ENCODE measurements at places on chromosomes 11 and 22.
A peak's percentile ranks its signal among the peaks of the same experiment; 100 is the strongest.

DNA sequence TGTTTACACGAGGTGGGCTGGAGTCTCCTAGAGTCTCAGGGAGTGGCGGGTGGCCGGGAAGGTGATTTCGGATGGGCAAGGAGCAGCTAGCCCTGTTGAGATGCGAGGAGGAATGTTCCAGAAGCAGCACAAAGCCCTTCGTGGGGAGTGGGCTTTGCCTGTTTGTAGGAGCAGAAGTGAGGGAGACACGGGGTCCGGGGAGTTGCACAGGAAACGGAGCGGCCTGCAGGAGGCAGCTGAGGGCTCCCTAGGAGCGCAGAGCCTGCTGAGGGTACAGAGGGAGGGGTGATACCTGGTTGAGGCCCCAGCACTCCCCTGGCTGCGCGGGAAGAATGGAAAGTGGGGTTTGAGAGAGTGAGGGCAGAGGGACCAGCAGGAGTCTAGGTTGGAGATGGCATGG is 847.2 kb downstream of the TBC1D22A start:
- no peak for DNase-seq

DNA sequence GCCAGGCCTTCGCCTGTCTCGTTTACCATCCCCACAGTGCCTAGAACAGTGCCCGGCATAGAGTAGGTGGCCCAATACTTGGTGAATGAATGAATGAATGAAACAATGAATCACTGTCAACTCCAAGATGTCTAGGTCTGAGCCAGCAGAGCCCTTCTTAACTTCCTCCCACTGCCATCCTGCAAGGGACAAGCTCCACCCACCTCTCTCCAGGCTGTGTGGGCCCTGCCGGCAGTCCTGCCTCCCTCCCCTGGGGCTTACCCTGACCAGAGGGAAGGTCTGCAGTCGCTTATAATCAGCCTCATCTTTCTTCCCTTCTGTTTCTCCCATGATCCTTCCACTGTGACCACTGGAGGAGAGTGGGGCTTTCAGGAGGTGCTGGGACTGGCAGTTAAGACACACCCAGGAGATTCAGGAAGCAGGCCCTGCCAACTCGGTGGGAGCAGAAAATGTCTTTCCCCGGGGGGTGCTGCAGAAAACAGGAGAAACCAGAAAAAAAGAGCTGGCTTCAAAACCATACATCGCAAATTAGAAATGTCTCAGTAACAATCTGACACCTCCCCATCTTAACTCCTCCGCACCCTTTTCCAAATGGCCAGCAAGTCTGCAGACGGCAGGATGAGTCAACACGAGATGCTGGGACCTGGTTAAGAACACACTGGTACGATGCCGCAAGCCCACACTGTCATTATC is 11.4 kb downstream of the DNAL4 start:
- no peak for DNase-seq

DNA sequence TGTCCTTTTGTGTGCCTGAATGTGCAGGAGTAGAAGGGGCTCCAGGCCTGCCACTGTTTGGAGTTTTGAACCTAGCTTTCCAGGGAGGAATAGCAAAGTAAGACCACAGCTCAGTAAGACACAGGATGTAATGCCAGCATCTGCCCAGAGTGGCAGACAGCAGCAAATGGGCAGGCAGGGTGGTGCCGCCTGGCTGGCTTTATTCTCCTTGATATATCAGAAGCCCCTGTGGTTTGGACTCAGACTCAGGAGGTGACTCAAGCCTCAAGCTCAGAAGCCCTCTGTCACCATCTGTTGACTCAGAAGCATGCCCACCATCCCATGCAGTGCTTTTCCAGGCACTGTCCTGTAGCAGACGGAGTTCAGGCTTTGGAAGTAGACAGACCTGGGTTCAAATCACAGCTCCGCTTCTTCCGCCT is 72.7 kb upstream of the TTC12 start:
- no peak for DNase-seq

- no peak for DNase-seq
These were observed 54.8 kb upstream of the SPON1 start for GRCh38 chr11:13907678-13908077.

GRCh38 chr11:1168721-1169161 is 11.0 kb downstream of the MUC5AC start:
- DNase-seq, result no peak

DNA sequence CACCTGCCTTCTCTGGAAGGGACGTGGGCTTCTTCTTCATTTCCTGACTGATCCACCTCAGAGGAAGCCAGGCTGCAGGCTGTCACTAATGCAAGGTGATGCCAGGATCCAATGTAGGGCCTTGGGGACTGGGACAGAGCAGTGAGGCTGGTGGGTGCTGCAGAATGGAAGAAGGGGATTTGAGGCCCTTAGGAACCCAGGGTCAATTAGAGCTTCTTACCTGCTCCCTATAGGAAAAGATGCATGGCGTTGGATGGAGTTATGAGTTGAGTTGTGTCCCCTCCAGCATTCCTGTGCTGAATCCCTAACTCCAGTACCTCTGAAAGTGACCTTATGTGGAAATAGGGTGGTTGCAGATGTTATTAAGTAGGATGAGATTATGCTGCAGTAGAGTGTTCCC is 190.4 kb downstream of the MIAT start:
- no peak for DNase-seq

GRCh38 chr22:38566726-38567504 is 3.1 kb downstream of the DMC1 start:
- peak; percentile 27 for DNase-seq

- DNase-seq, result no peak
These were observed 88.9 kb downstream of the TBC1D22A start for GRCh38 chr22:46851311-46851710.

- DNase-seq, result no peak
These were observed 11.3 kb downstream of the PCSK7 start for GRCh38 chr11:117220568-117220967.

DNA sequence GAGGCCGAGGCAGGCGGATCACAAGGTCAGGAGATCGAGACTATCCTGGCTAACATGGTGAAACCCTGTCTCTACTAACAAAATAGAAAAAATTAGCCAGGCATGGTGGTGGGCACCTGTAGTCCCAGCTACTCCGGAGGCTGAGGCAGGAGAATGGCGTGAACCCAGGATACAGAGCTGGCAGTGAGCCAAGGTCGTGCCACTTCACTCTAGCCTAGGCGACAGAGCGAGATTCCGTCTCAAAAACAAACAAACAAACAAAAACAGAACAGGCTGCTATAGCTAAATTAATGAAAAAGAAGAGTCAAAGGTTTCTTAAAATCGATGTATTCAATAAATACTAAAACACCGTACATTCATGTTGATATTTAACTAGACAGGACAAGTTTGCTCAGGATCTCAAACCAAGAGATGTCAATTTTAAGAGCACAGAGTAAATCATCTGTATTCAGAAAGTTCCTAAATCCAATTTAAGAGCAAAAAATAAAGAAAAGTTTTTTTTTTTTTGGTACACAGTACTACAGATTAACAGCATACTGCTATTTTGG is 59.9 kb downstream of the NUP98 start:
- DNase-seq, result no peak

DNA sequence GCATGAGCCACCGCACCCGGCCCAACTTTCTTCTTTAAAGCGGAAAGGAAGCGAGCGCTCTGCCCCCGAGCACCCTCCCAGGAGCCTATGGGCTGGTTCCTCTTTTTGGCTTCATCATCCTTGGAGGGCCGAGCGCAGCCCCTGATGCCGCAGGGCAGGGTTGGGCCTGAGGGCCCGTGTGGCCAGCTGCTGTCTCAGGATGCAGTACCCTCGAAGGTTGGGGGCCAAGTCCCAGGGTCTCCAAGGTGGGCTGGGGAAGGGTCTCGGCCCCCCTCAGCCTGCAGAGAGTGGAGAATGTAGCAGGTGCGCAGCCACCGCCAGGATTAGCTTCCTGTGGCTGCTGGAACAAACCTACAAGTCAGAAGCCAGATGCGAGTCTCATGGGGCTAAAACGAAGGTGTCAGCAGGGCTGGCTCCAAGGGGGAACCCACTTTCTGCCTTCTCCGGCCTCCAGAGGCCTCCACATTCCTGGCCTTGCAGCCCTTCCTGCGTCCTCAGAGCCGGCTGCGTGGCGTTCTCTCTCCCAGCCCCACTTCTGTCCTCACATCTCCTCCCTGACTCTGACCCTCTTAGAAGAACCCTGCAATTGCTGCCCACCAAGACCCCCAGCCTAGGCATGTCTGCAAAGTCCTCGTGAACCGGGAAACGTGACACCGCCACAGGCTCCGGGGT is 2.9 kb downstream of the PANX2 start:
- no peak for DNase-seq

DNA sequence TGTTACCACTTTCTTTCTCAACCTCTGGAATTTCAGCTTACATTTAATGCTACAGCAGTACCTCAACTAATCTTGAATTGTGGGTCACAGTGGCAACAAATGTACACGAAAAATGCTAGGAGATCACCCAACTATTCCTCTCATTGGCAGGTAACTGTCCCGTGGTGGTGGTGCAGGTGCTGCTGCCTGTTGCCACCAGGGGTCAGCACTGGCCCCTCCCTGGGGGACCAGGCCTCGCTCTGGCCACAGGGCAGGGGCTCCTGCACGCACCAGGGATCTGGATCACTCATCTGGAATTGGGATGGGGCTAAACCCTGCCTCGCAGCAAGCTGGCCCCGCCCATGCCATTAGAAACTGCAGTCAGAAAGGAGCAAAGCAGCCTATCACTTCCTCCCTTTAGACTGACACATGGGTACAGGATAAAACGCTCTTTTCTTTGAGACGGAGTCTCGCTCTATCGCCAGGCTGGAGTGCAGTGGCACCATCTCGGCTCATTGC is 6.9 kb upstream of the POLDIP3 start:
- peak; percentile 35 for DNase-seq

- DNase-seq, result no peak
These were observed 12.7 kb downstream of the DUSP8 start for GRCh38 chr11:1559111-1559951.

- peak; percentile 38 for DNase-seq
These were observed 13.4 kb downstream of the RAB36 start for GRCh38 chr22:23158516-23159290.

GRCh38 chr22:40001800-40002577 is 7.2 kb downstream of the FAM83F start:
- no peak for DNase-seq

DNA sequence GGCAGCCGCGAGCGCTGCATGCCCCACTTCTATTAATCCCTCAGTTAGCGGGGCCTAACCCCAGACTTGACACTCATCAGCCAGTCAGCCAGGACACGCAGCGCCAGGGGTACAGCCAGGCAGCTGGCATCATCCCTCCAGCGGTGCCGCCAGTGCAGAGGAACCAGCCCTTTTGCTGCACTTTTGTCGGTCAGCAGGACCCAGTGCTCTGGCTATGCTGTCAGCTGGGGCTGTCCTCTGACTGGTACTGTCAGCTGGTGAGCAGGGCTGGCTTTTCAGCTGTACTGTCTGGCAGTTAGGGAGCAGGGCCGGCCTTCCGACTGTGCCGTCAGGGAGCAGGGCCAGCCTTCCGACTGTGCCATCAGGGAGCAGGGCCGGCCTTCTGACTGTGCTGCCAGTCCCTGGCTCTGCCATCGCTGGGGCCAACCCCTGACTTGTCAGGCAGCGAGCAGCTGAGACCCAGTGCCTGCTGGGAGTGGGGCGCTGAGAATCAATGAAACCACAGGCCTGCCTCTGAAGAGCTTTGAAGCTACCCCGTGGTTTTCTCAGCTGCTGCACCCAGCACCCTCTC is 115.4 kb downstream of the KIAA1671 start:
- DNase-seq, result no peak

- DNase-seq, result no peak
These were observed 100.6 kb downstream of the MORC2 start for GRCh38 chr22:30867746-30868662.

DNA sequence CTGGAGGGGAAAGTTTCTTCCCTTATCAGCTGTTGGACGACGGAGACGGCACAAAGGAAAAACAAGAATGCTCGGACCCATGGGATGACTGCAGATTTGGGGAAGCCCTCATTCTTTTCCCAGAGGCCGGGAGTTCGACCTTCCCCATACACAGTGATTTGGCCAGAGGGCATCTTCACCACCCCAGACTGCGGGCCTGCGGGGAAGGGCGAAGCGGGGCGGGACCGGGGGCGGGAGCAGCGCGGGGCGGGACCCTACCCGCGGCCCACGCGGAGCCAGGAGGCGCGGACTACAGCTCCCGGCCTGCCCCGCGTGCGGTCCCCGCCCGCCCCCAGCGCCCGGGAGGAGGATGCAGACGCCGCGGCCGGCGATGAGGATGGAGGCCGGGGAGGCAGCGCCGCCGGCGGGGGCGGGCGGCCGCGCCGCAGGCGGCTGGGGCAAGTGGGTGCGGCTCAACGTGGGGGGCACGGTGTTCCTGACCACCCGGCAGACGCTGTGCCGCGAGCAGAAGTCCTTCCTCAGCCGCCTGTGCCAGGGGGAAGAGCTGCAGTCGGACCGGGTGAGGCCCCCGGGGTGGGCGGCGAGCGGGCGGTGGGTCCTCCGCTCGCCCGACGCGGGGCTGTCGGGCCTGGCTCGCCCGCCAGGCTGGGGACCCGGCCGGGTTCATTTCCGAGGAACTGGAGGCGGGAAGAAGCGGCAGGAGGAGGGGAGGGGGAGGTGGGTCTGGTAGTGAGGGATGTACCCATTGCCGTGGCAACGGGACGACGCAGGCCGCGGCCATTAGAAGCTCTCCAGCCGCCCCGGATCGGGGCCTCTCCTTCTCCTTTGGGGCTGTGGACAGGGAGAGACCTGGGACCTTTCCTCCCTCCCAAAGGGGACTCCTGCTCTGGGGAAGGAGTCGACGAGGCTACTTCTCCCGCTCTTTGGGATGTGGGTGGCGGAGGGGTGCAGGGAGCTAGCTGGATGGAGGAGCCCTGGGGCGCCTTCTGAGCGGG is at the start of gene KCTD17:
TSS of gene KCTD17 (plus strand) at position 352 of the 995 bp plus-strand sequence. CDS start at position 371, 19 bp downstream.
- DNase-seq, result peak; percentile 57

GRCh38 chr11:118629761-118630661 is 22.6 kb downstream of the PHLDB1 start:
- DNase-seq, result no peak

- no peak for DNase-seq
These were observed 37.1 kb upstream of the OR8B8 start for GRCh38 chr11:124482362-124483147.

DNA sequence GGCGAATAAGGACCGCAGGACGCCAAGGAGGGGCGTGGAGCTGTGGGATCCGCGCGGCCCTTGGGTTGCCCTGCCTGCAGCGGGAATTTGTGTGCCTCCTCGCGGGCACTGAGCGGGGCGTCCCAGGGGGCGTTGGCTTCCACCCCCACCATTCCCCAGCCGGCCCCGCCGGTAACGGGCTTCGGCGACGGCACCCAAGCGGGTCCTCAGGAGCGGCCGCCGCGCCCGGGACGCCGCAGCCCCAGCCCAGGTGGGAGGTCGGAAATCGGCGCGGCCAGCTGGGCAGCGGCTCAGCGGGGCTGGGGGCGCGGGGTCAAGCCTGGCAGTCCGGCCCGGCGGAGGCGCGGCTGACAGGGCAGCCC is 320 bp downstream of the CLTCL1 start:
- DNase-seq, result peak; percentile 36

DNA sequence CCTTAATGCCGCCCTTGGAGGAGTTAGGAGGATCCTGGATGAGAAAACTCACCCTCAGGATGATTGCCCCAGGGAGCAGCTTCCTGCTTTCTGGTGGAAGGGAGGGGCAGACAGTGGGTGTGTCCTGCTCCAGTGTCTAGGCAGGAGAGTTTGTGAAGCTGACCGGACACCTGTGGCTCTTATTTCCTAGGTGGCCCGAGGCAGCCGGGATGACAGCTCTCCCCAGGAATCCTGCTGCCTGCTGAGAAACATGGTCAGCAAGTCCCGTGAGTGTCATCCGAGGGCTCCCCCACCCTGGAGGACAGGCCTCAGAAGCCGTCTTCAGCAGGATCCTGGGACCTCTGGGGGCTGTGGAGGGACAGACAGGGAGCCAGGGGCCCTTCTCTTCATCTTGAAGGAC is 50.4 kb downstream of the ST3GAL4 start:
- DNase-seq, result peak; percentile 44

GRCh38 chr11:34570584-34570983 is 50.3 kb upstream of the EHF start:
- DNase-seq, result no peak

Data from COR-L47 (cell line).